GM12891 (cell line): ENCODE measurements at places on chromosomes 1 and 21.
A peak's percentile ranks its signal among the peaks of the same experiment; 100 is the strongest.

GRCh38 chr1:24898152-24898908 is 31.7 kb downstream of the RUNX3 start:
- peak; percentile 75 for DNase-seq

- DNase-seq = no peak
Observed at GRCh38 chr1:187985145-187985896, 1156.6 kb downstream of the PLA2G4A start.

DNA sequence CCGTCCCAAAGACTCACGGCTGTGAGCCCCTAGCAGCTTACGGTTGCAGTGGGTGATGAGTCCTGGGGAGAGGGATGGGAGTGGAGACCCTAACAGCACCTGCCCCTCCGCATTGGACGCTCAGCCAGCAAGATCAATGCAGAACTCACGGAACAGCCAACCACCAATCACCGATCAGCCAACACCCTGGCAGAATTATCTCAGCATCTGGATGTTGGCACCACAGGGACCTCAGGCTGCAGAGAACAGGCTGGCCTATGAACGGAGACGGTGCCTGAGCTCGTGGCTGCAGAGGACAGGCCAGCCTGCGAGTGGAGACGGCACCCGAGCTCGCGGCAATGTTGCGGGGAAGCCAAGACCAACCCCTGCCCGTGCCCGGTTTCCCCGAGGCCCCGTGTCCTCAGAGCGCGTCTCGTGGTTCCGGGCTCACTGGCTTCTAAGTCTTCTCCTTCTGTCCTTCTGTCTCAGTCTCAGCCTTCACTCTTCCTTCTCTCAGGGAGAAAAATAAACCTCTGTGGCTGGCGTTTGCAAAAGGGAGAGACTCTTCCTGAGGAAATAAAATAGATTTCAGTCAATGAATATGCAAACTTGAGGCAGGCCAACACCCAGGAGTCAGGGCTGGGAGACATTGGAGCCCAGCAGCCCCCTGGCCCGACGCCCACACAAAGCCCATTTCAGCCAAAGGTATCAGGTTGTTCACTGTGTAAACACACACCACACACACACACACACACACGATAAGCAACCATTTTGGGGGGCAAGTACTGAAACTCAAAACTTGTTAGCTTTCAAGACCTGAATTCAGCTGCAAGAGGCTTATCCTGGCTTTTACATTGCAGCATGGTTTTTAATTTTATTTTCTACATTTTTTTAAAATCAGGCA is 67.8 kb downstream of the SIK1 start:
- DNase-seq = no peak

DNA sequence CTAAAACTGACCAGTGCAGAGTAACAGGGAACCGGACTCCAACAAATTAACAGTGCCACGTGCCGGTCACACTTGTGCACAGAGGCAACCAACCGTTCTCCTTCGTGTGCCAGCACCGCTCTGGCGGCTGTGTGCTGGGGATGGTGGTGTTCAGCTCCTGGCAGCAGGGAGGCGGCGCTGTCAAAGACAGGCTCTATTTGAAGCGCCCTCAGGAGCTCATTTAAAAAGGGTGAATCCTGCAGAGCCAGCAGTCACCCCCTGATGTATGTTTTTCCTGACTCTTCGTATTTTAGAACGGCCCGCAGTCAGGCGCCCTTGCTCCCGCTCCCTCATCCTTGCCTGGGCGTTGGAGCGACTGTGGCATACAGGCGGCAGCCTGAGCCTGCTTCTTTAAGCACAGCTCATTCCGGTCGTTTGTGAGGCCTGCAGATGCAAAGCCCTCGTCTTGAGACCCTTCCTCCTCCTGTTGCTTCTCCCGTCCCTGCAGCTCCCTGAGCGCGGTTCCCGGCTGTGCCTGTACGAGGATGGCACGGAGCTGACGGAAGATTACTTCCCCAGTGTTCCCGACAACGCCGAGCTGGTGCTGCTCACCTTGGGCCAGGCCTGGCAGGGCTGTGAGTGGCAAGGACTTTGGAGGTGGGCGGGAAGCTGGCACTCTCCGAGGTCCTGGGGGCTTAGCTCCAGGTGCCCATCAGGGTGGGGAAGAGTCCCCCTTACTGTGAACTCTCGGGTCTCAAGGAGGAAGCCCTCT is 1.1 kb downstream of the DFFB start:
- DNase-seq = no peak

- DNase-seq = no peak
Observed at GRCh38 chr1:206787891-206788290, 15.6 kb upstream of the IL10 start.

- no peak for DNase-seq
Observed at GRCh38 chr1:12037486-12038355, 18.4 kb downstream of the MIIP start.

DNA sequence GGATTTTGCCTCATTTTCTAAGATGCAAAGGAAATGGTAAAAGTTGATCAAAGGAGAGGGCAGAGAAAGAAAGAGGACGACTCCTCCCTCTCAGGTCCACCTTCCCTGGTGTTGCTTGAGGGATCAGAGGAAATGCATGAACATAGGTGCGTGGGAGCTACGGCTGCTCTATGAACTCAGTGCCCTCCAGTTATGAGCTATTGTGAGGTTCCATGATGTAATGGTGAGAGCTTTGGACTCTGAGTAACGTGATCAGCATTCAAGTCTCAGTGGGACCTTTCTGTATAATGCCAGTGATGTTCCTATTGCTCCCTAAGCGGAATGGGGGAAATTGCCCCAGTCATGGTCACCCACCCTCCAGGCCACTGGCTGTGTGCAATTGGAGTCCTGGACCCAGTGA is 25.9 kb upstream of the NBPF3 start:
- no peak for DNase-seq

GRCh38 chr1:160085686-160086455 is 4.5 kb downstream of the KCNJ9 start:
- DNase-seq = peak; percentile 88

DNA sequence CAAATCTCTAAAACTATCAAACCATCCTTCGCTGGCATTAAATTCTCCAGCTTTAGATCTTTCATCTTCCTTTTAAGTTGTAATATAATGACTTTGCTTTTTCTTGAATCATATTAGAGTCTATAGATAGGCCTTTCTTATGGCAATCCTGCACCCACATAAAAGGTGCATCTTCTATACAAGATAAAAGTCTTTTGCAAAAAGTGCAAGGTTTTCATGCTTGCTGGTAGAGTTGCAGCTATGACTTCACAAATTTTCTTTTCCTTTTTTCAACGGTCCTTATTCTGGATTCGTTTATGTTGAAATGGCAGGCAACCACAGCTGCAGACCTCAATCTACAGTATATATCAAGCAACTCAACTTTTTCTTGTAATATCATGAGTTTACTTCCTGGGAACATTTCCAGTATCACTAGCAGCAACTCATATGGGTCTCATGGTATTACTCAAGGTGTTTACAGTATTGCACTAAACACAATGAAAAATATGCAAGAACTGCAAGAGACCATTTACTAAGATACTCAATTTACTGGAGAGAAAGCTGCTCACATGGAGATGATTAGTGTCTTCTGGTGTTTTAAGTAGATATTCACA is 22.1 kb downstream of the OMA1 start:
- DNase-seq = no peak

- peak; percentile 60 for DNase-seq
Observed at GRCh38 chr1:150464422-150464826, 22.8 kb upstream of the TARS2 start.

DNA sequence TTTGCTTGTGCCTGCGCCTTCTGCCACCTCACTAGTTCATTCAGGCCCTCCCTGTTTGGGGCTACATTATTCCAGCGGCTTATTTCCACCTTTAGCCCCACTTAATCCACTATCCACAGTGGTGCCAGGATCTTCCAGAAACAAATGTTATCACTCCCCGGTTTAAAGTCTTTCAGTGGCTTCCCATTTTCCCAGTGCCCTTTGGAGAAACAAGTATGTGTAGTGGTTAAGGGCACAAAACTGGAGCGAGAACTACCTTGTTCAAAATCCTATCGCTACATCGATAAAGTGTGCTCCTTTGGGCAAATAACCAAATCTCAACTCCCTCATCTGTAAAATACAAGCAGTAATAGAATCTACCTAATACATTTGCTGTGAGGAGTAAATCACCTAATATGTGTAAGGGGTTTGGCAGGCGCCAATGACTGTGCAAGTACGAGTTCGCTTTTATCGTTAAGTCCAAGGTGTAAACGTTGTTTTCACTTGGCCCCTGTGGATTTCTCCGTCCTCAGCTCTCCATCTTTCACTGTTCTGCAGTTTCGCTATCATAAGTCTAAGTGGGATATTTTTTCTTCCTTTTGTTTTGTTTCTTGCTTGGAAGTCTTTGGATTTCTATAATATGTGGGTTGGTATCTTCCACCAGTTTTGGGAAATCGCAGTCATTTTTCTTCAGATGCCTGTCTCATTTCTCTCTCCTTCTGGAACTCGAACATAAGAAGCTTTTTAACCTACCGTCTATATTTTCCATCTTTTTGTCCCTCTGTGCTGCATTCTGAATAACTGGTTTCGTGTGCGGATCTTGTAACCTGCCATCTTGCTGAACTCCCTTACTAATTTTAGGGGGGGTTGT is 844 bp upstream of the MEAF6 start:
- DNase-seq = no peak

DNA sequence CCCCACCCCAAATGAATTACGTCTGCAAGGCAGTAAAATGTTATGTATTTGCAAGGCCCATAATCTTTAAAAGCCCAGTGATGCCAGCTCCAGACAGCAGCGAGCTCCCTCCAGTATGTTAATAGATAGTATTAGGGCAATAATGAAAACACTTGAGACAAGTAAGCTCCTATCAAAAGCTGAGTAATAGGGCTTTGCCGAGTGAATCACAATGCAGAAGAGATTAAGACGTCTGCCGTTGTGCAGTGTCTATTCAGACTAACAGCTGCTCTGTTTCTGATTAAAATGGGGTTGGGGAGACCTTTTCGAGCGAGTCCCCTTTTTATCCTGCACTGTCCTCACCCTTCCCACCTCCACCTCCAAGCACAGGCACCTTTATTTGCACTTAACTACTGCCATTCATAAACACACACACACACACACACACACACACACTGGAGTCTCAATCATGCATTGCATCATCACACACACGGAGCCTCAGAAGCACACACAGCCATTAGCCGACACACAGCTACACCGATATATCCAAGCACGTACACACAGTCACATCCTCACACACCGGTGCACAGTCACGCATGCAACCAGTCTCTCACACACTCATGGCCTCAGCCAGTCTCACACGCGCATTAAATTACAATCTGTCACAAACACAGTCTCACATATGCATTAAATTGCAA is 46.0 kb upstream of the FOXO6 start:
- no peak for DNase-seq

- no peak for DNase-seq
Observed at GRCh38 chr1:175758601-175759000, 15.2 kb upstream of the TNR start.

- DNase-seq = no peak
Observed at GRCh38 chr1:9213956-9214355, 20.6 kb upstream of the H6PD start.

DNA sequence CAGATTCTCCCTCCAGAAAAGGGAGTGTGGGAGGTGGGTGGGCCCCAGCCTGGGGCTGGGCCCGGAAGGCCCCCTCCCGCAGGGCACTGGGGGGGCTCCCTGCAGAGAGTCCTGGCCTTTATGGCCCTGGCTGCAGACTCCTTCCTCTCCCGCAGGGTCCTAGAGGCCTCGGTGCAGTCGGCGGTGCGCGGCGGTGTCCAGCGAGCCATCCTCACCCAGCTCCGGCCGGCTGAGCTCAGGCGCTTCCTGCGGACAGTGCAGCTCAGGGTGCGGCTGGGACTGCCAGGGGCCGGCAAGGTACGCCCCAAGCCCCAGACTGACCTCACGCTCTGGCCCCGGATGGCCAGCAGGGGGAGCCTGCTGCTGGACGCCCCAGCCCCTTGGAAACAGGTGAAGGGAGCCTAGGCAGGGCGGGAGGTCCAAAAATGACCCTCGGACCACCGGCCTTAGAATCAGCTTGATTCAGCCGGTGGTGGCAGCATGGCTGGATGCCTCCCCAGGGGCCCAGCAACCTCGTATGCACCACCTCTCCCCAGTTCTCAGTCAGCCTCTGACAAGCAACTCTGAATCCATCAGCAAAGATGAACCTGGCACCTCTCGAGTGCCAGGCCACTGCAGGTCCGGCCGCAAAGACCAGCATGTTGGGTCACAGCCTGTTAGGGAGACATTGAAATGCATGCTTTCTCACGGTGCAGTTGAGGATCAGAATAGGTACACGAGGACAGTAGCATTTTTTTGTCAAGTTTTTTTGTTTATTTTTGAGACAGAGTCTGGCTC is 20.6 kb downstream of the MTHFR start:
- peak; percentile 77 for DNase-seq

DNA sequence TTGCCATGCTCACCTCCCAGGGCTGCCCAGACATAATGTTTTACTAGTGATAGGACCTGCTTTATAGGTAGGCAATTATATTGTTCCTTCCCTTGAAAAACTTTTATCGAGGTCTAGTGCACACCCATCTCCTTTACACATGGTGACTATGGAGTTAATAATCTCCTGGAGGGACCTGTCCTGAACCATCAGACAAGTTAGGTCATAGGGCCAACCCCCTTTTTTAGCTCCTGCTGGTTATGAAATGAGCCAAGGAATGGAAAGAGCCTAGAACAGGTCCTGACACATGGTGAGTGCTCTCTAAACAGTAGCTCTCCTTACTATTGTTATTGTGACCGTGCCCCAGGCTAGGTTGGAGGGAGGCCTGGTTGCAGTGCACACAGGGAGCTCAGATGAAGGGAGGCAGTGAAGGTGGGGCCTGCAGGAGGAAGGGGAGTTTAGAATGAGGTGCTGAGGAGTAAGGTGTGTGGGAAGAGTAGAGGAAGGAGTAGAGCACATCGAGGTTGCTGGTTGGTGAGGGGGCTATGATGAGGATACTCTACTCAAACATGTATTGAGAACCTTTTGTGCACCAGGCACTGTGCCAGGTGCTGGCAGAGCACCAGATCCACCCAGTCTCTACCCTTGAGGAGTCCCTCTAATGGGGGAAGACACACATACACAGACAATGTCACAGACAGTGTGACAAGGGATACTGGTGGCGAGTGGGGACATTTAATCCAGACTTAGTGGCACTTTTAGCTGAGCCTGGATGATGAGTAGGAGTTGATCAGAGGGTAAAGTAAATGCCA is 14.1 kb upstream of the LMNA start:
- DNase-seq = no peak

- DNase-seq = no peak
Observed at GRCh38 chr1:205315008-205315618, 6.4 kb downstream of the NUAK2 start.
